ENCODE measurements at places on chromosomes 16 and 17.
A peak's percentile ranks its signal among the peaks of the same experiment; 100 is the strongest.

GRCh38 chr16:76696876-76697275 is 419.7 kb downstream of the CNTNAP4 start:
- no peak for DNase-seq

GRCh38 chr17:41666237-41666641 is 22.4 kb upstream of the EIF1 start:
- DNase-seq: no peak

- DNase-seq: no peak
Measured at GRCh38 chr16:47711809-47712208, 250.7 kb downstream of the PHKB start.

- DNase-seq: no peak
Measured at GRCh38 chr17:66398617-66399016, 96.2 kb downstream of the PRKCA start.

DNA sequence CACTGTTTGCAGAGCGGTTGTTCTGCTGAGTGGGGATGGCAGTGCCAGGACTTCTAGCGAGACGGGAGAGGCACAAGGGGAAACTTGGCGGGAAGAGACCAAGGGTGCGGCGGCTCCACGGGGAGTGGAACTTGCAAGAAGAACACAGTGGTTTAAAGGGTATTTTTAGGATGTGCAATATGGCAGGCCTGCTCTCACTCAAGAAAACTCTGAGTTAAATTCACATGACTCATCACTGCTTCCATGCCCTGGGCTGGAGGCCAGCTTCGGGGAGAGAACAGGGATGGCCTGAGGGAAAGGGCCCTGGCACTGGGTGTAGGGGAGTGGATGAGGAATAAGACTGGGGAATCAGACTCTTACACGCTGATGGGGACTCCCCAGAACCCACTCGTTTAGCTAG is 13.3 kb upstream of the CD300LD start:
- DNase-seq: peak; percentile 86

- DNase-seq: no peak
Measured at GRCh38 chr16:11449716-11450115, 104.5 kb downstream of the RMI2 start.
